ENCODE measurements at places on chromosomes 7 and 10. TPM values are rescaled to one million over a fixed set of nuclear protein-coding genes. Genes with fewer than 3 reads are reported as not detected.

Gene ASB10
- total RNA-seq: not detected

DNA sequence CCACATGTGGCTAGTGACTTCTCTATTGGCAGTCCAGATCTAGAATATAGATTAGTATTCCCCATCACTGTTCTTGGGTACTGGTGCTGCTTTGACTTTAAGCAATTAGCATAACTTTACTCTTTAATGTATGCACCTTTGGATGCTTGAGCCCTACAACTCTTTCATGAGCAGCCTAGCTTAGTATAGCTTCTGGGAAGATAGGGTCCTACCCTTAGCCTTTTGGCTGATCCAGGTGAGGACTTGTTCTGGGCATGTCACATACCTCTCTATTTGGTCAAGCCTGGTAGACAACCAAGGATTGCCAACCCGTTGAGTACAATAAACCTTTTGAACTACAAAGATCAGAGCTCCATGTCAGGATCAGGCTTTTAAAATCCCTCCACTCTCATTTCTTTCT lies 17.7 kb downstream of the PCGF5 start:
- DNase-seq: no peak

DNA sequence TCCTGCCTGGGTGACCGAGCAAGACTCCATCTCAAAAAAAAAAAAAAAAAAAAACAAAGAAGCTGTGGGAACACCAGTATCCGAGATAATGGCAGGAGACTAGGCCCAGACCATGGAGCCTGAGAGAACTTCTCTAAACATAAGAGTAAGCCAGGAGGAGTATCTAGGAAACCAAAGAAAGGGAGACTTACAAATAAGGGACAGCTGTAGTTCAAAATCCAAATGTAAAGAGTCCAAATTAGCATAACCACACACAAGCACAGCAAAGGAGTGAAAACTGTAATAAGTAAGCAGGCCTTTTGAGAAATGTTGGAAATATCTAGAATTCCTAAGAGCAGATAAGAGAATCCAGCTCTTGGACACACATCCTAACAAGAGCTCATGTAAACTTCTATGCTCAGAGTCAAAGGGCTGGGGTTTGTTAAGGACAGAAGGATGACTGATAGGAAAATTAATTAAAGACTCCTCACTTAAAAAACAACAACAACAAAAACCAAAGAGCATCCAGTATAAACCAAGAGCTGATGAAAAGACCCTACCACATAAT lies 15.8 kb downstream of the ZNF25 start:
- no peak for DNase-seq

Gene MEOX2
- not detected for total RNA-seq

Gene GRM3
- total RNA-seq: not detected

GRCh38 chr7:80204454-80204853 lies 69.8 kb downstream of the GNAI1 start:
- DNase-seq: no peak

Gene TRIM73
- total RNA-seq: 0.22 TPM

- DNase-seq: no peak
Observed at GRCh38 chr10:63385254-63385653, 80.5 kb downstream of the JMJD1C start.

DNA sequence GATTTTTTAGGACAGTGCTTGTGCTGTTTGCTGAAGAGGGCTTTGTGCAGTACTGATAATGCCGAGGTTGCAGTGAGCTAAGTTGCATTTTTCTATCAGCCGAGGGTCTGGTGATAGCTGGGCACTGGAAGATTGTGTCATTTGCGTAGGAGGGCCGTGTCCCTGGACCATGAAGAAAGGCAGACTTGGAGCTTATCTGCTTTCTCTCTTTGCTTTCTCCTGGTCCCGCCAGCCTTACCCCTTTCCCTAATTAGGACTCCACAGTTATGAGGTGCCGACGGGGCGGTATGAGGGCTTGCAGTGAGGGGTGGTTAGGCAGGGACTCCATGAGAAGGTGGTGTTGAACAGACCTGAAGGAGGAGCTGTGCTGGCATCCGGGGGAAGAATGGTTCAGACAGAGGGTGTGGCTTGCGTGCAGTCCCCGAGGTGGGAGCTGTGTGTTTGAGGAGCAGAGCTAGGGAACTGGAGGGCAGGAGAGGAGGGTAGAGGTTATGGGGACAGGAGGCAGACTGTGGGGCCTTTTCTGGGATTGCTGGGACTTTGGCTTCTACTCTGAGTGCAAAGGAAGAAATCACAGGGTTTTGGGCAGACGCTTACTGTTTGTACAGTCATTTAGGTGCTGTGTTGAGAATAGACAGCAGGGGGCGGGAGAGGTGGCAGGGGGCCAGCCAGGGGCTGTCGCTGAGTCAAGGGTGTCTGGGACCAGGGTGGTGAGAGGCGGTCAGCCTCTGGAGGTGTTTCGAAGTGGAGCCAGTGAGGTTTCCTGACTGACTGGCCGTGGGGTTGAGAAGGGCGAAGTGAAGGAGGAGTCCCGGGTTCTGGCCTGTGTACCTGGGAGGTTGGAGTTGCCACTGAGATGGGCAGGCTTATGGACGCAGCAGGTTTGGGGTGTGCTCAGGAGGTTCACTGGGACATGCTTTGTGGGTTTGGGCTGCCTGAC lies 43.4 kb downstream of the PRF1 start:
- peak; percentile 74 for DNase-seq

GRCh38 chr7:22633286-22633953 lies 93.6 kb upstream of the IL6 start:
- no peak for DNase-seq

DNA sequence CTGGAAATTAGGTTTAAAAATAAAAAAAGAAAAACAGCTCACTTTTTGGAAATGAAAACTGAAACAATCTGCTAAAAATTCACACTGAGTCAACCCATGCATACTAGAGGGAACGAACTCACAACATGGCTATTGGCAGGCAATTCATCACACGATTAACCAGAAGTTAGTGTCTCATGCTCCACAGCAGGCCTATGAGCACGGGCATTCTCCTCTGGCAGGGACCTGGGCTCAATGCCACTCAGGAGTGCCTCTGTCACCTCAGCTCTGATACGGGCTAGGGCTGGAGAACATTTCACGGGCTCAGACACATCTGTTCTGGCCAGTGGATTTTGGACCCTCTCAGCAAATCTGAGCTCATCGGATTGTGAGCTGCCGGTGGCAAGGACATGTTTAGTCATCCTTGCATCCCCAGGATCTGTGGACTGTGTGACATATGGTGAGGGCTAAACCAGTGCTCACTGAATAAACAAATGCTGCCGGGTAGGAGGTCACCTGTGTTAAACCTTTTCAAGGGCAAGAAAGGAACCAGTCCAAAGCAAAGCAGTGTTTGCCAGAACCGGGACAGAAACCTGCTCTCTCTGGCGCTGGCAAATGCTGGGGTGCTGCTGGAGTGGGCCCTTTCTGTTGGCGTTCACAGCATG lies 40.1 kb downstream of the POLR3A start:
- DNase-seq: no peak
